Articular chondrocyte of knee joint (primary cell): ENCODE measurements at places on chromosomes 2 and 18. TPM values are rescaled to one million over a fixed set of nuclear protein-coding genes. Genes with fewer than 3 reads are reported as not detected.

The NT5DC4 gene
- total RNA-seq = not detected in 2 replicates

The GPR17 gene
- total RNA-seq = not detected in 2 replicates

The OR6B2 gene
- total RNA-seq = not detected in 2 replicates

The POLR1B gene
- 13.9 and 14.8 TPM in 2 replicates for total RNA-seq

The MYO1B gene
- 245 and 294 TPM in 2 replicates for total RNA-seq
